NCI-H1092 treated with DMSO at 0.1 percent for 48 hours (cell line): ENCODE measurements at places on chromosomes 1 and 21.

GRCh38 chr1:150061632-150062101 lies 5.9 kb upstream of the VPS45 start:
- no peak for DNase-seq

- no peak for DNase-seq
These were observed 142.2 kb downstream of the PAPPA2 start for GRCh38 chr1:176605176-176605575.

DNA sequence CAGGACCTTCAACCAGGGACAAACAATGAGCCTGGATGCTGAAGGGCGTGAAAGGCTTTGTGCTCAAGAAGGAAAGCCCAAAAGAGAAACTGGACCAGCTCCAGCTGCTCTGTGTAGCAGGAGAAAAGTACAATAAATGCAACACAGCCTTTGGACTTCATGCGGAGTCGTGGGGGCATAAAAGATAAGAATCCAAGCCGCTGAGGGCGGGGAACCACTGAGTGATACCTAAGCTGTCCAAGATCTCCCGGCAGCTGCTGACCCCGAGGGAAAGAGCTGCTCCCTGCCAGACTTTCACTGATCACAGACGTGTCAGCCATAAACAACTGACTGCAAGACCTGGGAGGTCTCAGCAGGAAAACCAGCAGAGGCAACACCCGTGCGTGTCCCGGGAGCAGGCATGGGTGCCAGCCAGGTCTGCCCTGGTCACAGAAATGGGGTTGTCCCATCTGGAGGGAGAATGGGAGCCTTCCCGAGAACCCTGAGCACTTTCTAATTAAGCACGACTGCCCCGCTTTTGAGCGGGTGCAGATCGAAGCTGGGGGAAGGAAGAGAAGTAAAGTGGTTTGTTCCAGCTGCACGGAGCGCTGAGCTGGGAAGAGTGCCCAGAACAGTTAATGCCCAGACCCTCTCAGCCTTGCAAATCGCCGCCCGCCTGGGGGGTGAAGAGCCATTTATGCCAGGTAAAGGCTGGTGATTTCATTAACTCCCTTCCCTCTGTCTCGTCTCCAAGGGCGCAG lies 68.3 kb upstream of the TARDBP start:
- peak; percentile 99 for DNase-seq

GRCh38 chr1:15802234-15802965 lies 5.0 kb downstream of the UQCRHL start:
- no peak for DNase-seq

DNA sequence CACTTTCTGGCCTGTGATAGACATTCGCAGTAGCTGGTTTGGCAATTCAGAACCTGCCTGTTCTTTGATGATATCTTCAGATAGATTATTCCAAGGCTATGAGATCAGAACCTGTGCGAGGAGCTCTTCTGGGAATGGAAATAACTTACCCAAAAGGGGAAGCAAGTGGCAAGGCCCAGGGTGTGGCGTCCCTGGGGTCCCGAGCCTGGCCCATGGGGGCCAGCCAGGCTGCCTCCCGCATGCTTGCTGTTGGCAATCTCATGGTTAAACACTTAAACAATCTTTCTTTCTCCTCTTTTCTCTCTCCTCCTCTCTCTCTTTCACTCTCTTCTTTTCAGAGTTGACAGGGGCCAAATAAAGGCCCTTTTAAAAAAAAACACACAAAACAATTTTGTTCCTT lies 108.1 kb downstream of the RNF220 start:
- no peak for DNase-seq

DNA sequence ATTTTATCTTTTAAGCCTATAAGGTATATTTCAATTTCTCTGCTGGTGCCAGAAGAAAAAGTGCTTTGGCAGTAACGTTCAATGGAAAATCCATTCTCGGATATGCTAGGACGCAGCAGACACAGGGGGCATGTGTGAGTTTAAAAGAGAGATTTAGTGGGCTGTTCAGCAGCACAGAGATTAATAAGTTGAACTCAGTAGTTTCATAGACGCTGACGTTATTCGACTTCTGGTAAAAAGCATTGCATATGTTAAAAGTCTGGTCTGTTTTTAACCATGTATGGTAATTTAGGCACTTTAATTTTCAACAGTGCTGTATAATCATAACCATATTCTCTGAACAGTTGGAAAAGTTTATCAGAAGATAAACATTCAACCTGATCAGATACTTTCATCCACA lies 99.6 kb downstream of the ATP6V1G3 start:
- no peak for DNase-seq
